Thoracic aorta (tissue), 2 donors: ENCODE measurements at places on chromosomes 12 and 14. TPM values are rescaled to one million over a fixed set of nuclear protein-coding genes. Genes with fewer than 3 reads are reported as not detected.

B4GALNT3 gene
- total RNA-seq, result 22.3 TPM

LRRIQ1 gene
- total RNA-seq, result not detected

B4GALNT1 gene
- total RNA-seq, result 11.0 TPM

DUSP16 gene
- total RNA-seq, result 23.4 TPM

ALDH1L2 gene
- 16.5 TPM for total RNA-seq

MANSC4 gene
- not detected for total RNA-seq

ASPG gene
- total RNA-seq, result 0.14 TPM

LRIG3 gene
- total RNA-seq, result 70.0 TPM

SYNDIG1L gene
- total RNA-seq, result 0.21 TPM

KRT78 gene
- not detected for total RNA-seq

RNF212B gene
- not detected for total RNA-seq

NOVA1 gene
- 10.2 TPM for total RNA-seq

ABCC9 gene
- 42.6 TPM for total RNA-seq

TAS2R50 gene
- 7.1 TPM for total RNA-seq

ATXN7L3B gene
- total RNA-seq, result 19.4 TPM

CLEC9A gene
- total RNA-seq, result not detected

NELL2 gene
- 6.0 TPM for total RNA-seq

CLEC1B gene
- total RNA-seq, result not detected

GALNT8 gene
- 4.5 TPM for total RNA-seq

BCDIN3D gene
- total RNA-seq, result 2.7 TPM

ANKRD33 gene
- not detected for total RNA-seq

PRICKLE1 gene
- 11.5 TPM for total RNA-seq

LMNTD1 gene
- not detected for total RNA-seq

RTN1 gene
- total RNA-seq, result 66.5 TPM

KLHL33 gene
- 0.14 TPM for total RNA-seq

ADSS1 gene
- 87.3 TPM for total RNA-seq

APPL2 gene
- 38.2 TPM for total RNA-seq

LYSET gene
- 5.2 TPM for total RNA-seq

ESRRB gene
- total RNA-seq, result 4.6 TPM
